ENCODE measurements at places on chromosomes 4 and X.

DNA sequence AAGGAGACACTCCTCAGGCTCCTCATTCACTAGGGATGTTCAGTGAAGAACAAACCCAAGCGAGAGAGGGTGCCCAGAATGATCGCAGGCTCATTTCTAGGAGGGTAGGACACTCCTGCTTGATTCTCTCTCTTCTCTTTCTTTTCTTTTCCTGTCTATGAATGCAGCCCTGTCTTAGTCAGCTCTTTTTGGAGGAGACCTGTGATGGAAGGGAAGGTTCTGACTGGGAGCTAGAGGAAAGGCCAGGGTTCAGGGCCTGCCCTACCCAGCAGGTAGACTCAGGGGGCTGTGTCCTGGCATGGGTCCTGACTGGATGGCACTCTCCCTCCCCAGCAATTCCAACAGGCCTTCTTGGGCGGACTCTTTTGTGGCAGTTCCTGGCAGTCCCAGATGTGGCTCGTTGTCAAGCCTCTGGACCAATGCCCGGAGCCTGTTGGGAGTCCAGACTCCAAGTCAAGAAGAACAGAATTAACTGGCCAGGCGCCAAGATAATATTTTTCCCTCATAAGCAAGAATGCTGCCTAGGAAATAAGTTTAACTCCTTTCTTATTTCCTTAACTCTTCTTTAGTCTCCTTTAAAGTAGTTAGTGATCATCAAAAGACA, 139.4 kb upstream of the SCML1 start:
- DNase-seq, result peak; percentile 59

DNA sequence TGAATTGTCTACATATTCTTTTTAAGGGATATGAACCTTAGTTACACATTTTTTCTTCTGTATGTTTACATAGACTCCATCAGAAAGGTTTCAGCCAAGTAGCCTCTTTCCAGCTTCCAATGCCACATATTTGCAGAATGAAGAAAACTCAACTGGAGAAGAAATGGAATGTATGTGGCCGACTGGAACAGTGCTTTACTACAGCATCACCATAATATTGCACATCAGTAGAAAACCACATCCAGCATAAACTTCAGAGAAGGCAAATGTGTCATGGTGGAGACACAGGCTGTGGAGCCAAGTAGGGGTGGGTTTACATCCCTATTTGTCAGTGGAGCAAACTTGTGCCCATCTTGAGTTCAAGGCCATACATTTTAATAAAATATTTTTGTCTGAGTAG, 204.8 kb upstream of the LDB2 start:
- DNase-seq, result peak; percentile 78

- no peak for DNase-seq
These were observed 77.2 kb upstream of the BCOR start for GRCh38 chrX:40174854-40175510.

DNA sequence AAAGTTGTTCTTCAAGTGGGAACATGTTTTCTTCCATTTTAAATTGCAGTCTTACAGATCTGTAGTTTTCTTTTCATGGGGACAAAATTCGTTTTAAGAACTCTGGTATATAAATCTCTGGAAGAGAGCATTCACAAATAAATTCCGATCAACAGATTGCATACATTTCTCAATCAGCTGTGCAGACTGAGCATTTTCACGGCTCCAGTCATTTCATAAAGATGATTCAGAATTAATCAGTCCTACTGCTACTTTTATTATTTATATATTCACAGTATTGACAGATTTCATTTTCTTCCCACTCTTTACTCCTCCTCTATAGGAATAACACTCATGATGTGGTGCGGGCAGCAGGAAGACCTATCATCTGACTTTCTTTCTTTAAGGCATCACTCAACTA, 534.9 kb upstream of the FTHL17 start:
- DNase-seq, result no peak

DNA sequence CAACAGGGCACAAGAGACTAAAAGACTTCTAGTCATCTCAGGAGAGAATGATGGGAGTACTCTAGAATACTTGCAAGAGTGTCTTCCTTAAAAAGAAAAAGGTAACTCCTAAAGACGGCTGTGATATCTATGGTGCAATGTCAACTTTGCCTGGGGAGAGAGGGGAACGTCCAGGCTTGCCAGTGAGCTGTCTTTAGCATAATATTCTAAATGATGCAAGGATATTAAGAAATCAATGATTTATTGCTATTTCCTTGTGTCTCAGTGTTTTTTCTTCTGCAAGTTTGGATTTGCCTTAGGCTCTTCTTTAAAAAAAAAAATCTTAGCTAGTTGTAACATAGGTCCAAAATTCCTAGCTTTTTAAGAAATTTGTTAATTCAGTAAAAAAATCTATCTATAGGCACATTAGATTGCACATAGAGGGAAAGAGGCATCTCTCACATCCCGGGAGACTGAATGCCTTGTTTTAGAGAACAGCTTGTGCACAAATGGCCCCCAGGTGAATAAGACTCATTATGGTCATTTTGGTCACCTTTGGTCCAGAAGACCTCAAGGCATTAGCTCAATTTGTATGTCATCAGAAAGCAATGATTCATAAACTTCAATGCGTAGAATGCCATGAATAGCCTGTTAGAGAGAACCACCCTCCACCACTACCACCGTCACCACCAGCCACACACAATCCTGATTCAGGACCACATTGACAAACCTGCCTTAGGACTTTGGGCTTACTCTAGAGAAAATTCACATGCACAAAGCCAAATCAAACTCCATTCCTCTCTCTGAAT, 104.1 kb downstream of the PALLD start:
- DNase-seq, result no peak

GRCh38 chrX:131881194-131881593, 141.9 kb upstream of the STK26 start:
- no peak for DNase-seq

DNA sequence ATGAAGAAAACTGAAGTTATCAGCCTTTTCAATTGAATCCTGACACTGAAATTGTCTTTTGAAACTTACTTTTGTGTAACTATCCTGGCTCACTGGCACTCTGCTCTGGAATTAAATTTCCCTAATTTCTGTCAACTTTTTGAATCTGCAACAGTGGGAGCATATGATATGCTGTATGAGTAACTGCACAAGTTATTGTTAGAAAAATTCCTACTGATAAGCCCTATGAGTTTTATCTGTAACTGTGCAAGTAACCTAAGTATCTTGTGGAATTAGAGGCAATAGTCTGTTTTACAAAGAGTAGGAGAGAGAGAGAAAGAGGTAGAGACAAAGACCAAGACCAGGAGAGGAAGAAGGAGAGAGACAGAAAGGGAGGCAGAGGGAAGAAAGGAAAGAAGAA, 9.2 kb upstream of the HPGD start:
- DNase-seq, result no peak

- DNase-seq, result no peak
These were observed 192.0 kb downstream of the ARHGAP10 start for GRCh38 chr4:147923854-147924253.

- DNase-seq, result peak; percentile 64
These were observed 11.3 kb upstream of the CD99 start for GRCh38 chrX:2679534-2680485.

DNA sequence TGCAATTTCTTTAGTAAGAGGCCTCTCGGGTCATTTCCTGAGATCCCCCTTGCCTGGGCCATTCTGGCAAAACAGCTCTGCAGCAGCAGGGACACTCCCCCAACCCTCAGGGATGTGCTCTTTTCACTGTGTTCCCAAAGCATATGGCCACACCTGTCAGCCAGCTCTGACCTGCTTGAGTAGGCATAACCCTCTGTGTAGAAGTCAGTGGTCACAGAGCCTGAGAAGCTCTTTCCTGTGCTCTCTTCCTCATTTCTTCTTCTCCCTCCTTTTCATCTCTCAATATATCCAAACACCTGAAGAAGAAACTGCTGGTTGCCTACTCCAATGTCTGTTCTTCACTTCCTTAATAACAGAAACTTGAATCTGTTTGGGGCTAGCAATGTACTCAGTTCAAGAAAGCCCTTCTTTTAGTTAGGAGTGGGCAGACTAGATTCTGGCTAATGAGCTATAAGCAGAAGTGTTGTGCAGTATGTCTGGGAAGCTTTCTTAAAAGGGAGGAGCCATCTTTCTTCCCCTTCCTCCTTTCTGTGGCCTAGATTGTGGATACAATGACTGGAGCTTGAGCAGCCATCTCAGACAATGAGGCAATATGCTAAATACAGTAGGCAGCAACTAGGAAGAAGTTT, 73.3 kb downstream of the PRPS1 start:
- DNase-seq, result no peak

DNA sequence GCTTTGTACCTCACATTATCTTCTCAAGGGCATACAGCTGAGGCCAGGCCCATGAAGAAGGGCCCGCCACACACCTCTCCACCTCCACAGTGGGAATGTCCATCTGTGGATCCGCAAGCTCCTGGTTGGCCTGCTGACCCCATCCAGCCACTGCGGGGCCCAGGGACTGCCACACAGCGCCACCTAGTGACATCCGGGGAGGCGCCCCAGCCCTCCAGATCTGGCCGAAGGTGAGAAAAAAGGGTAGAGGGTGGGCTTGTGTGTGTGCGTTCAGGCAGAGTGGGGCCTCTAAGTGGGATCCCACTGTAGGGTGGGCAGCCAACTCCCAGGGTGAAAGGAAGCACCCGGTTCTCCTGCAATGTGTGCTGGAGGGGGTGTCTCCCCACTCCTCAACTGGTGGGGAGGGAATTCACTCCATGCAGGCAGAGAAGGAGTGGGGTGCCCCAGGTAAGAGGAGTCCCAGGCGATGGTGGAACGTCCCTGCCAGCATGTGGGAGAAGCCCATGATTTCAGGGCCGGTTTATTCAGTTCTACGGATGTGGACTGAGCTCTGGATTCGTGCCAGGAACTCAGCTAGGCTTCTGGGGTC, 117.3 kb downstream of the ENPP6 start:
- no peak for DNase-seq

- DNase-seq, result no peak
These were observed 114.0 kb downstream of the ENPP6 start for GRCh38 chr4:184103527-184104264.

DNA sequence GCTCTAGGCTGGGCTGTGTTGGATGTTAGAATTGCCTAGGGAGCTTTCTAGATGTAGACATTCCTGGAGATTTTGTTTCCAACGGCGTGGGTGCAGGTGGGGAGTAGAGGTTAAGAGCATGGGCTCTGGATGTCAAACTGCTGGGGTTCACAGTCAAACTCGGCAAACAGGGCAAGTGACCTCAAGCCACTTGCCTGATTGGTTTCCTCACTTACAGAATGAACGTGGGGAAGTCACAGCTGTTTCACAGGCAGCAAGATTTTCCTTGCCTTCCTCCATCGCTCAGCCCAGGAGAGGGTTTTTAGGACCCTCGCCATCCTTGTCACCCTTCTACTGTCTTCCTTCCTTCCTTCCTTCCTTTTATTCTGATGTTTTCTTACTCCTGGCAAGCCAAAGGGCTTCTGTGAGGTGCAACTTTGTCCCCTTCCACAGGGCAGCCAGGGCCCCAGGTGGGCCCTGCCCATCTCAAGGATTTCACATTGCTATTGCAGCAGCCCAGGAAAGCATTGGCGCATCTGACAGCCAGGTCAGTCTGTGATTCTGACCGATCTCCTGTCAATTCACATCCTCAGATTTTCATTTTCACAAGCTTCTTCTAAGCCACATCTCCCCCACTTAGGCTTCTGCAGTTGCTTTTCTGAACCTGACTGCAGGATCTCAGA, 7.0 kb downstream of the RTL5 start:
- no peak for DNase-seq

GRCh38 chr4:38662522-38663089, 1.4 kb upstream of the KLF3 start:
- no peak for DNase-seq

- DNase-seq, result no peak
These were observed 16.5 kb downstream of the SEPTIN11 start for GRCh38 chr4:76965866-76966579.

DNA sequence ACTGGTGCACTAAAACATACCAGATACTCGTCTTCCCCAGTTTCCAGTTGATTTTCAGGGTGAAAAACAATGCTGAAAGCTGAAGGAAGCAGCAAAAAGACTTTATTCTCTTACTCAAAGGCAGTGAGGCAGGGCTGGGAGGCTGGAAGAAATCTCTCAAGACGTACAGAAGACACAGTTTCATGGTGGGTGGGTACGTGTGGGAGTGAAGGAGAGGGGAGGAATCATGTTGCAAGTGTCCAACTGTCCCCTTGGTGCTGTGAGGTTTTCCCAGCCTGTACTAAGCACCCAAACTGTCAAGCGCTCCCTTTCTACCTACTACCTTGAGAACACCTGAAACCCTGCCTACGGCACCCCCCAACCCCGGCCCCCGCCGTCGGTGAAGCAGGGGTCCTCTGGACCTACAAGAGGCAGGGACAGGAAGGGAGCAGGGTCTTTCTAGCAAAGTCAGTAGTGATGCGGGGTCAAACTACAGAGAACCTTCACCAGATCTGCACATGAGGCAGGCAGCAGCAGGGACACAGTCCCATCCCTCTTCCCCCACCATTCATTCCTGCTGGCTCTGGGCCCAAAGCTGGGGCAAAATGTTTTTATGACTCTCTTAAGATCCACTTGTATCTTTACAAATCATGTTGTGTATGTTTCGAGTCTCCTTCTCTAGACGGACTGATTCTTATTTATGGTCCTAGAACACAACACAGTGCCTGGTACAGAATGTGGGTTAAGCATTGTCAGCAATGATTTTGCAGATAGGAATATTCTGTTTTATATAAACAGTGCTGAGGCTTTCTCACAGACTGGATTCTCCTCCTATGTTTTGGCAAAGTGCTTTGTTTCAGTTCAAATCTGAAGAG, 2.4 kb upstream of the SETD7 start:
- no peak for DNase-seq

DNA sequence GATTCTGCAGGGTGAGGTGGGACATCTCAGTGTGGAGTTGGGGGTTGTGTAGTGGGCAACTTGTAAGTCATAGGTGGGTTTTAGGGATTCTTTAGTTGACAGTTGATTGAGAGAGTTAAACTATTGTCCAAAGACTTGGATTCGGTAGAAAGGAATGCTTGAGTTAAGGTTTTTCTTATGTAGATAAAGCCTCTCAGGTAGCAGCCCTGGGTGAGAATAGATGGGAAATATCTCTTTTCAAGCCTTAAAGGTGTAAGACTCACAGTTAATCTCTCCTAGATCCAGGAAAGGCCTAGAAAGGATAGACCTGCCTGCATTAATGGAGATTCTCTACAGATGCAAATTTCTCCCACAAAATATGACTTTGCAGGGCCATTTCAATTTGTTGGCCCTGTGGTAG, 108.4 kb downstream of the ARSJ start:
- DNase-seq, result no peak

DNA sequence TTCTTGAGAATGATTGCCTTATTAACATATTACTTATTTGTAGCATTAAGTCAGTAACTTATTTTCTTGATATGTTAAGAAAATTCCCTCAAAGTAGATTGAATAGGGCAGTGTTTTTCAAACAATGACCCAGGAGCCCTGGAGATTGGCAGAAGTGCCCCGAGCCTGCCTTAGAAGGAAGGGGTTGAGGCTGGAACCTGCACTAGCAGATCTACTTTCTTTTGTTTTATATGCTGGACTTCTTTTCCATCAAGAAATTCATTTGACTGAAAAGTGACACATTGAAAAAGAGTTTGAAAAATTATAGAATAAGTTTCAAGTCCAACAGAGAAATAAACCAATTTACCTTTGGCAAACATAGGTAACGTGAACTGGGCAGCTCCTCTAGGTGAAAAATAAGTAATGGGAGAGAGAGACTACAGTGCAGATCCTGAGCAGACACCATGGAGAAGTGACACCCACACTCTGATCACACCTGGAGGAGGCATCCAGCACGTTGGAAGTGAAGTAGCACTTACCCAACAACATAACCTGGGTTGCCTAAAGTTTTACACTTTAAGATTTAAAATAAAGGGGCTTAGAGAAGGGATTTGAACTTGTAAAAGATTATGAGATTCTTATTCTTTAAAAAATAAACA, 18.6 kb downstream of the ARSJ start:
- no peak for DNase-seq

GRCh38 chr4:57764856-57765255, 654.7 kb upstream of the IGFBP7 start:
- no peak for DNase-seq

All from astrocyte of the cerebellum (primary cell).